ENCODE measurements at places on chromosomes 12 and 14. TPM values are rescaled to one million over a fixed set of nuclear protein-coding genes. Genes with fewer than 3 reads are reported as not detected.

- H3K36me3 ChIP-seq, result no peaks in the 10 kb centered on the region
- H3K27ac ChIP-seq, result no peak overlapping the region
- no peak overlapping the region for H3K4me3 ChIP-seq
- no peaks in the 10 kb centered on the region for H3K4me1 ChIP-seq
- no peaks in the 10 kb centered on the region for H3K27me3 ChIP-seq
Observed at GRCh38 chr14:60356906-60357550, 108.0 kb downstream of the PPM1A start.

DNA sequence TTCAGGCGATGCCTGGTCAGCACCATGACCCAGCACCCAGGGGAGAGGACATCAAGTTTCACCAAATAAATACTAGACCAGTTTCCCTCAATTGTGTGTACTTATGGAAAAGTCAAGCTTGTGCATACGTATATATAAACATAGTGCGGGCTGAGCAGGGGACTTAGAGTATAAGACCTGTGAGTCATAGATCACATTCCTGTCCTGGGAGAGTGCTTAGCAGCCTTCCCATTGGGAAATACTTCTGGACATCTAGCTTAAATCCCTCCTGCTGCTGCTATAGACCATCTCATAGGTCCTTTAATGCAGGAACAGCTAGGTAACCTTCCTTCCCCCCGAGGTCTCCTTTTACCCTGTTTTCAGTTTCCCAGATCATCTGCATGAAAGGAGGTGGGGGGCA is 51.9 kb downstream of the PRMT8 start:
- no peak overlapping the region for H3K4me3 ChIP-seq
- no peaks in the 10 kb centered on the region for H3K36me3 ChIP-seq
- no peaks in the 10 kb centered on the region for H3K4me1 ChIP-seq
- DNase-seq, result no peak
- H3K27ac ChIP-seq, result no peak overlapping the region

GRCh38 chr12:3551386-3551785 is 60.4 kb downstream of the PRMT8 start:
- DNase-seq, result no peak
- H3K4me1 ChIP-seq, result no peaks in the 10 kb centered on the region

GRCh38 chr14:54662491-54663133 is 95.7 kb downstream of the SAMD4A start:
- H3K36me3 ChIP-seq, result no peaks in the 10 kb centered on the region
- H3K4me3 ChIP-seq, result no peak overlapping the region
- DNase-seq, result no peak
- no peak overlapping the region for H3K27ac ChIP-seq
- no peaks in the 10 kb centered on the region for H3K4me1 ChIP-seq
- H3K27me3 ChIP-seq, result peaks cover 6% of the 10 kb centered on the region

GRCh38 chr12:122406701-122407164 is 15.7 kb downstream of the CLIP1 start:
- H3K27me3 ChIP-seq, result no peaks in the 10 kb centered on the region
- no peak overlapping the region for H3K4me3 ChIP-seq

GRCh38 chr12:111268738-111269572 is 99.9 kb downstream of the PHETA1 start:
- H3K36me3 ChIP-seq, result no peaks in the 10 kb centered on the region
- DNase-seq, result no peak
- no peaks in the 10 kb centered on the region for H3K4me1 ChIP-seq
- H3K27ac ChIP-seq, result no peak overlapping the region

DNA sequence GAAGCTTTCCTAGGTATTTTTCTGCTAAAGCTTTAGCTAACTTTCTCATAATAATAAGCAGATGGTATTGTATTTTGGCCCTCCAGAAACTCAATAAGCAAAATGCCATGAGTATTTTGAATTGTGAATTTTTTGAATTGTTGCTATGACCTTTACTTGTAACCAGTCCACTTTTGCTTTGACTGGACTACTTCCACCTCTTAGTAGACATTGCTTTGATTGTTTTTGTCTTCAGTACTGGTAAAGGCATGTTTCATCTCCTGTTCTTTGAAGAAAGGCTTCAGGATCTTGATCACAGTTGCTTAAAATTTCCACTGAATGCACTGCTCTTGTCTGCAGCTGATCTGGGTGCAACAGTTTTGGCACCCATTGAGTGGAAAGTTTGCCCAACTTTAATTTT is 102.3 kb downstream of the TRMT5 start:
- DNase-seq, result no peak
- peaks cover 4% of the 10 kb centered on the region for H3K36me3 ChIP-seq
- H3K27ac ChIP-seq, result no peak overlapping the region
- no peaks in the 10 kb centered on the region for H3K27me3 ChIP-seq
- H3K4me3 ChIP-seq, result no peak overlapping the region

GRCh38 chr14:57136669-57137328 is 131.9 kb downstream of the EXOC5 start:
- no peaks in the 10 kb centered on the region for H3K36me3 ChIP-seq
- H3K27ac ChIP-seq, result no peak overlapping the region
- DNase-seq, result no peak
- H3K27me3 ChIP-seq, result no peaks in the 10 kb centered on the region
- H3K4me3 ChIP-seq, result no peak overlapping the region

DNA sequence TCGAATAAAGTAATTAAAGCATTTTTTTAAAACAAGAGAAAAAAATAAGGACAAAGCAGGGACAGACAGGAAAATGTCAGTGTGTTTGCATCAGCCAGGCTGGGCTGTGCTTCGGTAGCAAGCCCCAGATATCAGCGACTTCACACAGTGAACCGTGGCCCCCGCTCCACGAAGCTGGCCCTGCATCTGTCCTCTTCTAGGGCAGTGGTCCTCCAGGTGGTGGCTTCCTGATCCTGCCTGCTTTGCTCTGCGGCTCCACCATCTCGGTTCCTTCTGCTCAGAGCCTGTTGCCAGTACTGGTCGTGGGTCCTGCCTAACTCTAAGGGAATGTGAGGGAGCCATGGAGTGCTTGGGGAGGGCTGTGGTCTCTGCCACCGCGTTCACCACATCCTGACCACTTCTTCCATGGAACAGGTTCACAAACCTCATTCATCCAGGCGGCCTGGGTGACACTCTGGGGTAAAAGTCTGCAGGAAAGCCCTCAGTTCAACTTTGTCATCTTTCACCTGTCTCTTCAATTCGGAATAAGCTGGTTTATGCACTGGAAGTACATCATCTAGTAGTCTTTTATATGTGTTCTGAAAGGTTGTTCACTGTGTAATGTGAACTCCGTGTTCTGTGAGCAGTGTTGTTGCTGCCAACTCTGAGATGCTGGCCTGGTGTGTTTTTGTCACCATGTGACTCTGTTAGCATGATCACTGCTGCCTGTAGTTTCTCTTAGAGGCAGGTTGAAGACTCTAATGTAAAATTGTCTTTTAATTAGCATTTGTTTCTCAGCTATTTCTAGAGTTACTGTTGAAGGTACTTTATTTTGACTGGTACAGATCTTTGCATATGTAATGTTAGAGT is 47.9 kb downstream of the ANKRD9 start:
- no peaks in the 10 kb centered on the region for H3K4me1 ChIP-seq
- no peaks in the 10 kb centered on the region for H3K36me3 ChIP-seq
- H3K27me3 ChIP-seq, result no peaks in the 10 kb centered on the region
- DNase-seq, result no peak

DNA sequence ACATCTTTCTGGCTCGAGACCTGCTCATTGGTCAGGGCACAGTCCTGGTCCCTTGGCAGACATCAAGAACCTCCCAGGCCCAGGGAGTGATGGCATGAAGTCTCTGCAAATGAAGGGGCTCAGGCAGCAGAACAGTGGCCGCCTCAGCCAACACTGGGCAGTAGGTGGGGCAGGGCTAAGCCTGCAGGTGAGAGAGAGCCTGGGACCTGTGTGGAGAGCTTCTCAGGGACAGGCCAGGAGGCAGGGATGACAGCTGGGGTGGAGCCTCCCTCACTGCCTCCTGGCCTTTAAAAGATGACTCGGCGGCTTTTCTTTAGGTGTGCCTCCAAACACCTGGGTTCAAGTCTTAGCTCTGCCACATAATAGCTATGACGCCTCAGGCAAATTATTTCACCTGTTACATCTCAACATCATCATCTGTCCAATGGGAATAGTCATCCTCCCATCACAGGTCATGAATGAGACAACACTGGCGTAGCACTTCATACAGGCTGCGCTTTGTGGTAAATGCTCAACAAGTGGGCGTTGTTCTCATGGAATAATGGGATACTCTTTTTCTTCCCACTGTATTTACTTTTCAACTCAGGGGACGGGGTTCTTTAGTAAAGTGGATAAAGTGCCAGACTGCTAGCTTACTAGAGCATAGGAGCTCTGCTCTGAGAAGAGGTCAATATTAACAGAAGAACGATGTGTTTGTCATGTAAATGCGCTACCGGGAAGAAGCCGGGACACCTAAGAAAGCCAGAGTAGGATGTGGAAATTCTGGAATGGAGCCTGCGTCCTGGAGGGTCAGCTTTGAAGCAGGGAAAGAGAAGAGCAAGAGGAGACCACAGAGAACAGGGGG is 277.4 kb downstream of the FOXN3 start:
- no peaks in the 10 kb centered on the region for H3K4me1 ChIP-seq
- no peak overlapping the region for H3K27ac ChIP-seq
- H3K36me3 ChIP-seq, result no peaks in the 10 kb centered on the region
- no peak for DNase-seq

DNA sequence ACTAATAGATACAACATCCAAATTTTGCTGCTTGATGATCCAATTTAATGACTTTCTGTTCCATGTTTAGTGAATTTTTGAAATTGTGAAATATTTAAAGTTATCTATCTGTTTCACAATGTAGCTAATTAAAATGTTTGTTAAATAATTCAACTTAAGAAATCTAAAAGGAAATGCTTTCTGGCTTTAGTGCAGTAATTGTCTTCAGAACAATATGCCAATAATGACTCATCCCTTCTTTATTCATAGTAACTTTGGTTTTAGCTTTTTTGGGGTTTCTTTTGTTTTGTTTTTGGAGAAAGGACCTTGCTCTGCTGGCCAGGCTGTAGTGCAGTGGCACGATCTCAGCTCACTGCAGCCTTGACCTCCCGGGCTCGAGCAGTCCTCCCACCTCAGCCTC is 479.2 kb upstream of the RGS6 start:
- no peaks in the 10 kb centered on the region for H3K27me3 ChIP-seq
- DNase-seq, result no peak
- no peak overlapping the region for H3K27ac ChIP-seq
- H3K4me1 ChIP-seq, result no peaks in the 10 kb centered on the region

PGF gene
- not detected for total RNA-seq

KRT82 gene
- not detected for total RNA-seq

MYH6 gene
- 0.09 TPM for total RNA-seq

SPIC gene
- not detected for total RNA-seq

TMEM229B gene
- 4.4 TPM for total RNA-seq

CD163L1 gene
- total RNA-seq, result 0.24 TPM

P2RX2 gene
- total RNA-seq, result not detected
